ENCODE measurements at places on chromosomes 13 and 19.

DNA sequence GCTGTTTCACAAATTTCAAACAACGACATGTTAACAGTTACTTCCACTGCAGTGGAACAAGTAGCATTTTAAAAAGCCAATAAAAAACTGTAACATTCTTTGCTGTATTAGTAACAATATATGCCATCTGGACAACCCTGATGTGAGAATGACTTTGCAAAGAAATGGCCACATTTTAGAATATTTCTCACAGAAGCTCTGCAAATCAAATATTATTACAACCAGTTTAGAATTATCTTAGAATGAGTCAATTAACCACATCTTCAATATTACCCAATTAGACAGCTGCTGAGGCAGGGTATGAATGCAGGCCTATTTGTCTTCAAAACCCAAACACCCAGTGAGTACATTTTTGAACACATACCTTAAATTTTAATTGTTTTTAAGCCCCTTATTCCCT lies 3.2 kb downstream of the ZNF699 start:
- DNase-seq: no peak

DNA sequence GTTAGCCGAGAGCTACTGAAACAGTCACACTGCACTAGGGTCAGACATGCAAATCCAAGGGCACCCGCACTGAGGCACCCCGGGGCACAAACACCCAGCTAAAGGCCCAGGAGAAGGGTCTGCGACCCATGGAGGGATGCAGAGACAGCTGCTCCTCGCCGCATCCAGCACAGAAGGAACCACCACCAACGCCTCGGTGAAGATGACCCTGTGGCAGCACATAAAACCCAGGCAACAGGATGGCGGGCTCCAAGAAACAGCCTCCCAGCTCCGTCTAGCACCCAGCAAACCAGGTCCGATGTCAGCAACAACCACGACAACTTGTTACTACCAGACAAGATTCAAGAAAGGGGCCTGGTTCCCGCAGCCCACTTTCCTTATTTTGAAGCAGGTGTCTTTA lies 82.1 kb downstream of the STK24 start:
- no peak for DNase-seq

GRCh38 chr19:55546011-55546410 lies 668 bp upstream of the SBK3 start:
- DNase-seq: no peak

- DNase-seq: no peak
Observed at GRCh38 chr13:96849091-96849490, 145.2 kb downstream of the OXGR1 start.

DNA sequence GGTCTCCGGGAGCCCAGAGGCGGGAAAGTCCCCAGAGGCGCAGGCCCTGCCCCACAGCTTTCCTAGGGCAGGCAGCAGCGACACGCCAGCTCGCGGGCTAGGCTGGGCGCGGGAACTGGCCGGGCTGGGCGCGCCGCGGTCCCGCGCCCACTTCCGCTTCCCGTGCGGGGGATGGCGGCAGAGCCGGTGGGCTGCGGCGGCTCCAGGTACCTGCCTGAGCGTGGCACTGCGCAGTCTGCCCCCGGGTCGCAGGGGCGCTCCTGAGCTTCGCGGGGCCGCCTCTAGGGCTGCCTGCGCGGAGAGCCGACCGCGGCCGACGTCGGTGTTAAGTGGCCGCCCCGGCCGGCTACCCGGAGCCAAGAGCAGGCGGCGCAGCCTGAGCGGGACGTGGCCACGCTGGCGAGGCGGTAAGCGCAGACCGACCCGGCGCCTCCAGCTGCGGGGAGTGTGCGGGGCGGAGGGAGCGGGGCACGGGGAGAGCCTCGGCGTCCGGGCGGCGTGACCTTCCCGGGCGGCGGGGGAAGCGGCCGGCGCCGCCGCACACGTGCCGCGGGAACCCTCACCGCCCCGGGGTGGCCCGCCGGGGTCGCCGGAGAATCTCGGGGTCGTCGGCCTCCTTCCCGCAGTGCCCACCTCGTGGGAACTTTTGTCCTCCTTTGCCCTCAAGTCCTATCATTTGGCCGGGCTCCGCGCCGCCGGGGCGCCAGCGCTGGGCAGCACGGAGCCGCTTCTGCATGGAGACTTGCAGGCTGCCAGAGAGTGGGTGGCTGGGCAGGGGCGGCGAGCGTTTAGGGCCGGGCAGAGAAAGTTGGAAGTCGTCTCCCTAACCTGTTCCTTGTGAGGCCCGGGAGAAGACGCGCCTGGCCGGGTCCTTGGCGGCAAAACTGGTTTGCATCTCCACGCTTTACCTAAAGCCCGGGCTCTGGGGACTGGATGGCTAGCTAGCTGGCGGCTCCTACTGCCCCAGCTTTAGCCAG lies 31.4 kb upstream of the MPHOSPH8 start:
- peak; percentile 38 for DNase-seq

DNA sequence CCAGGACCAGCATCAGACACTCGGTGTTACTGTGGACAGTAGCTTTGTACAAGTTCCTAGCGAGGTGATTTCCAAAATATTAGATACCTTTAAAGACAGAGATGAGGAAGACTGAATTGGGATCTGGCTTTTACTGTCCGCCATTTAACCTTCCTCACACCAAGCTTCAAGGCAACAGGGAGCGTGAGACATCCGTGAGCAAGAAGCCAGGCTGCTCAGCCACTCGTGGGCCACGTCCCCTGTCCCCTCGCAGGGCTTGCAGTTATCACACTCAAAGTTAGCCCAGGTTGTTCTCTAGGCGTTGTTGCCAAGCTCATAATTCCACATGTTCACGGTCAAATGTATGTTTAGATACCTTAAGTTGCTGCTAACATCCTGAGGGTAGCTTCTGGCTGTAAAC lies 102.9 kb downstream of the COL4A2 start:
- DNase-seq: no peak

GRCh38 chr13:100657881-100658315 lies 16.7 kb downstream of the TMTC4 start:
- DNase-seq: no peak

- no peak for DNase-seq
Observed at GRCh38 chr13:49304763-49305700, 57.3 kb downstream of the CDADC1 start.

- DNase-seq: no peak
Observed at GRCh38 chr13:77874406-77874805, 44.2 kb downstream of the EDNRB start.

DNA sequence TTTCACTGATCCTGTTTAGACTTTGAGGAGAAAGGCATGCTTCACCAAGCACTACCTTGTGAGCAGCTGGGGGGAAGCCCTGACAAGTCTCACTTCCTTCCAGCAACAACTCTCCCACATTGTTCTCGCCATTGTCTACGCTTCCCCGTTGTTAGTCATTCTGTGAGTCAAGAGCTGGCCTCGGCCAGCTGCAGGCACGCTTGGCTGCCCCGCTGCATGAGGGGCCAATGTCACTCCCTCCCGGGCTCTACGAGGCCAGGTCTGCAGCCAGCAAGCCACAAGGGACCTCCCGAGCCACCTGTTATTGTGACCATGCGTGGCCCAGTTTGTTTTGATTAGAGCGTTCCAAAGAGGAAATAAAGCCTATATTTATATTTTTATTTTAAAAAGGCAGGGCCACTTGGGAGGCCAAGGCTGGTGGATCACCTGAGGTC lies 220.9 kb downstream of the FOXO1 start:
- DNase-seq: peak; percentile 16

DNA sequence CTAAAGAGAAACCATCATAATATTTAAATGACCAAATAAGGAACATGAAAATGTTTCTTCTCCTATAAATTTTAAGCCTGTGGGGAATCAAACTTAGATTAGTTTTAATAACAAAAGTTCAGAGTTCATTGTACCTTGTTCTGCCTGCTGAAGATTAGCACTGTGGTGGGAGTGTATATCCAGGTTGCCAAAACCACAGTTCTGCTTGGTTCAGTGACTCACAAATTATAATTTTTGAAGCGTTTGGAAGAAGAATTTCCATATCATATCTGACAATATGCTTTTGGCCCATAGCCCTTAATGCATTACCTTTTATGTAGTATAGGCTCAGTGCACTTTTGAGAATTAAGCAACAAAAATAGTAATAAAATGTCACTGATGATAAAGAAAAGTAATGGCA lies 545.2 kb downstream of the GPC6 start:
- no peak for DNase-seq

DNA sequence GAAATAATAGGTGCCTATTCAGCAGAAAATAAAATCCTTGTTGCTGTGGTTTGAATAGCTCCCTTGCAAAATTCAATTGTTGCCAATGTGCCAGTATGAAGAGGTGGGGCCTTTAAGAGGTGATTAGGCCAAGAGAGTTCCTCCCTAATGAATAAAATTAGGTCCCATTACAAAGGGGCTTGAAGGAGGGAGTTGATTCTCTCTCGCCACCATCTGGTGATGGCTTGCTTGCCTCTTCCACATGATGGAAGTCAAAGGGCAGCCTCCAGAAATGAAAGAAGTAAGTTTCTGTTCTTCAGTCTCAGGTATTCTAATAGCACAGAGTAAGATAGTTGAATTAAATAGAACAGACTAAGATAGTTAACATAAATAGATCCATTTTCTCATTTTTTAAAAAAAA lies 3.0 kb upstream of the EEF1AKMT1 start:
- no peak for DNase-seq

DNA sequence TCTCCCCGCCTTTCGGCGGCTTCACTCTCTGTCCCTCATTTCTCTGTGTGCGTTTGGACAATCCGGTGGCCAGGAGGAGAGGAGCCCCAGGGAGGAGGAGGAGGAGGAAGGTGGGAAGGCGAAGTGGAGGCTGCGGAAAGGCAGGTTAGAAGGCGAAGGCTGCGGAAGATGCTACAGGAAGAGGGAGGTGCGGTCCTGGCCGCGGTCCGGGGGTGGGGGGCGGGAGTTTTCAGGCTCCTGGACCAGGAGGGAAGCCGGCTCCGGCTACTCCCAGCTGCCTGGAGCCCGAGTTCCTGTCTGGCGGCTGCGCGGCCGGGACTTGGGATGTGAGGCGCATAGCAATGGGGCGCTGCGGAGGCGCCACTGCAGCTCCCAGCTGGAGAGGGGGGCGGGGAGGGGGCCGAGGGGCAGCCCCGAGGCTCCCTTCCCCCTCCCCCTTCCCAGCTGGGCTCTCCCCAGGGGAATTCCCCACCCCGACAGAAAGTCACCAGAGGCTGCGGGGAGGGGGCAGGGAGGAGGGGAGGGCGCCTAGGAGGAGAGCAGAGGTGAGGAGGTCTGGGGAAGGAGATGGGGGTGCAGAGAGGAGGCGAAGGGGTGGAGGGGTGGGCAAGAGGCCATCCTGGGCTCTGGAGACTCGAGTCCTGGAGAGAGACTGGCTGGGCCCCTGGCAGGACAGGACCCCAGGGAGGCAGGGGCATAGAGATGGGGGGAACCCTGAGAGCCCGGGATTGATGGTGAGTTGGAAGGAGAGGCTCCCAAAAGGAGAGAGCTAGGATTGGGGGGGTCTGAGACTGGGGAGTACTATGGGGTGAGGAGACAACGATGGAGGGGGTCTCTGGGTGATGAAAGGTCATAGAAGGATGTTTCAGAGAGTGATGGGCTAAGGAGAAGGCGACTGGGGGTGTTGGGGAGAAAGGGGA lies 2.0 kb downstream of the LRRC4B start:
- peak; percentile 10 for DNase-seq

- no peak for DNase-seq
Observed at GRCh38 chr13:26509491-26509890, 48.0 kb upstream of the WASF3 start.

DNA sequence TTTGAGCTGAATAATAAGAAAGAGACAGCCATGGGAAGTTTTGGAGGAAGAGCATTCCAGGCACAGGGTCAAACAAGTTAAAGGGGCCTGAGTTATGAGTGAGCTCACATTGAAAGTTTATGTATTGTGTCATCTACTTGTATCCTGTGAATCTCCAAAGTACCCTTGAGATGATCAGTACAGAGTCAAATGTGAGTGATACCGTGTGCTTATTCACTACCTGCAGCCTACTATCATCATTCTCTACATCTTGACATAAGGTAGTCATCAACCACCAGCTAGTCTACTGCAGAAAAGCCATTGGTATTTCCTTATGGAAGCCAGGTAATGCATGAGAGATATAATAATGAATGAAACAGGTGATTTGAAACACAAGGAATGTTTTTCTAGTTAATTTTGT lies 3.0 kb upstream of the KCTD12 start:
- DNase-seq: no peak

DNA sequence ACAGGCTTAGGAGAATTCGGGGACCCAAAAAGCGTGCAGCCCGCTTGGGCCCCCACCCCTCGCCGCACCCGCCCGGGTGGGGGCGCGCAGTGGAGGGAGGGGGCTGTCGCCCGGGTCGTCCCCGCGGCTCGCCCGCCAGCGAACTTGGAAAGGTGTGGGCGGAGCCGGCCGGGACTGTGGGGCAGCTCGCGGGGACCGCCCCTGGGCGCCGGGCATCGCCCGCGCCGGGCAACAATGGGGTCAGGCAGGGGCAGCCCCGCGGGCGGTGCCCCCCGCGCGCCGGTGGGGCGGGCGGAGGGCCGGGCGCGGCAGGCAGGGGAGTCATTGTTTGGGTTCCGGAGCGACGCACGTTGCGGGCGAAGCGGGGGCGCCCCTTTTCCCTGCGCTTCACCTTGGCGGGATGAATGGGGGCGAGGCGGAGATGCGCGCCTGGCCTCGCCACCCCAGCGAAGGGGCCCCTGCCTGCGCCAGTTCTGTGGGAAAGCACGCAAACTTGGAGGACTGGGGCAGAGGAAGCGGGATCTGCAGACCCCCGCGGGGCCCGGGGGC lies 647 bp upstream of the KLF12 start:
- DNase-seq: peak; percentile 37

DNA sequence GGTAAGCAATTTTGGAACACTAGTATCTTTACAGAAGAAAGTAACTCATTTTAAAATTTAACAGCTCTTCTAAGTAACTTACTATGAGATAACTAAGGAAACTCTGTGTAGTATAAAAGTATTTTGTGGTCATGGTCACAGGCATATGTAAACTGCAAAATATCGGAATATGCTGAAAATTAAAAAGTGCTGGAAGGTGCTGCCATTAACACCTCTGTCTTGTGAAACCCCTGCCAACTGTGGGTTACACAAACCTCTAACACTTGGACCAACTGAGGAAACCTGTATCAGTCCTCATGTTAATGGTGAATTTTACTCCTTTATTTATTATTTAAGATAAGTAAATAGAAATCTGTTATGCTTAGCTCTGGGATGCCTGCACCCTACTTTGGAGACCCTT lies 206.7 kb downstream of the LACC1 start:
- no peak for DNase-seq

Measured in activated CD4-positive, alpha-beta T cell treated with anti-CD3 and anti-CD28 coated beads, Interleukin-2, amount 50 U/mL, for 16 hours (primary cell).